ENCODE measurements at places on chromosomes 7 and 10. TPM values are rescaled to one million over a fixed set of nuclear protein-coding genes. Genes with fewer than 3 reads are reported as not detected.
A peak's percentile ranks its signal among the peaks of the same experiment; 100 is the strongest.

The SHTN1 gene
- total RNA-seq, result 0.37 TPM

The DPYSL4 gene
- 15.0 TPM for total RNA-seq

GRCh38 chr10:119189811-119190282 is 11.2 kb upstream of the PRDX3 start:
- no peak for DNase-seq

DNA sequence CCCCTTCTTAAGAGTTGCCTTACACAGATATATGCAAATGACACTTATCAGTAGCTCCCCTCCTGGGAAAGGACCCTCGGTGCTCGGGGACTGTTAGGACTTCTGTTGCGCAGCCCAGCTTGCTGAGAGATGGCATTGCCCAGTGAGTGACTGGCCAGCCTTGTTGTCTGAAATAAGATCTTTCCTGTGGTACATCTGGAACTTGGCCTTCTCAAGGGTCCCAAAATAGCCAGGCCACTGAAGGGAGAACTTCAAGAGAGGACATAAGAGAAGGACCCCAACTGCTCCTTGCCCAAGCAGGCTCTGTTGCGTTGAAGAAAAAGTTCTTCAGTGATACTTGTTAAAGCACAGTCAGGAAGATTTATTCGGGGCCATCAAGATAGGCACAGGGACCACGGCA is 17.3 kb downstream of the BAG3 start:
- DNase-seq, result no peak

- DNase-seq, result no peak
These were observed 1176.0 kb upstream of the AUTS2 start for GRCh38 chr7:68422281-68422680.

DNA sequence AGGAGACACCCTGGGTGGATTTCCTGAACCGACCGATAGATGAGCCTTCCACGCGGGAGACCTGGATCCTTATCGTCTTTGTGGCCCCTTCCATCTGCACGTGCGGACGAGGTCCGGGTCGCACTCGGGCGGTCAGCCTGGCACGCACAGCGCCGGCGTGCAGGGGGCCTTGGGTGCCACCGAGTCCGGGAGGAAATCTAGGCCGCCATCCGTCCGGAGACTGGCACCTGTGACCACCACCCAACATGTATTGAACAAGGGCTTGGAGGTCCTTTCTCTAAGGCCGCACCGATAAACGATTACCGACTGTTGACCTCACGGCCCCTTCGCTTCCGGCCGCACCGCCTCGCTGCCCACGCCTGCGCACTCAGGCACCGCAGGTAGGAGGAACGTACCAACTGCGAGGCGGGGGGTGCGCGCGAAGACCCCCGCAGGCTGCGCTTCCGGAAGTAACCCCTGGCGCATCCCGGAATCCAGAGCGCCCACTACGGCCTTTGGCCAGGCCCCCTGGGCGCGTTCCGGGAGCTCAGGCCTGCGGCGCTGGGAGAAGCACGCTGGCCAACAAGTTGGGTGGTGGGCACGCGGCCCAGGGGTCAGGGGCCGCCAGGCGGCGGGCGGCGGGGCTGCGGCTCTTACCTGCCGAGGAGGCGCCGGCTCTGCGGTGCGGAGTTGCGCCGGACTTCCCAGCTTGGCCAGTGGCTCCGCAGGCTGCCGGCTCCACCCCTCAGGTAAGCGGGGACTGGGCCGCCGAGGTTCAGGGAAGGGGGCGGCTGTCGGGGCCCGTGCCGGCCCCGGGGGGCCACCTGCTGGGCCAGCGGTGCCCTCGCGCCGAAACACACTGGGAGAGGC is at the start of the genes ACTR3C and LRRC61:
Gene ACTR3C, minus strand, starts transcription at position 713 of the 849 bp plus-strand sequence. CDS start 28,249 bp downstream, outside the sequence.
Gene LRRC61, plus strand, starts transcription at position 523 of the 849 bp plus-strand sequence. CDS start 13,507 bp downstream, outside the sequence.
- peak; percentile 78 for DNase-seq

DNA sequence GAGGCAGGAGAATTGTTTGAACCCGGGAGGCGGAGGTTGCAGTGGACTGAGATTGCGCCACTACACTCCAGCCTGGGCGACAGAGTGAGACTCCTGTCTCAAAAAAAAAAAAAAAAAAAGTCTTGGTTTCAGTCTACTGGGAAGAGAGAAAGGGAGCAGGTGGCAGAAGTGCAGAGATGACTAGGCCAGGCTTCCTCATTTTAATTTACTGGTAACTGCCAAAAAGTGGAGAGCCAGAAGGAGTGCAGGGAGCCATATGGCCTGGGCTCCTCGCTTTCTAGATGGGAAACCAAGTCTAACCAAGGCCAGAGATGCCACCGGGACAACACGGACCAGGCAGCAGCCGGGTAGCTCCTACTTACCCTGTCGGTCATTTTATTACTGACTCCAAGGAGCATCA is 12.2 kb downstream of the SEPHS1 start:
- DNase-seq, result no peak

DNA sequence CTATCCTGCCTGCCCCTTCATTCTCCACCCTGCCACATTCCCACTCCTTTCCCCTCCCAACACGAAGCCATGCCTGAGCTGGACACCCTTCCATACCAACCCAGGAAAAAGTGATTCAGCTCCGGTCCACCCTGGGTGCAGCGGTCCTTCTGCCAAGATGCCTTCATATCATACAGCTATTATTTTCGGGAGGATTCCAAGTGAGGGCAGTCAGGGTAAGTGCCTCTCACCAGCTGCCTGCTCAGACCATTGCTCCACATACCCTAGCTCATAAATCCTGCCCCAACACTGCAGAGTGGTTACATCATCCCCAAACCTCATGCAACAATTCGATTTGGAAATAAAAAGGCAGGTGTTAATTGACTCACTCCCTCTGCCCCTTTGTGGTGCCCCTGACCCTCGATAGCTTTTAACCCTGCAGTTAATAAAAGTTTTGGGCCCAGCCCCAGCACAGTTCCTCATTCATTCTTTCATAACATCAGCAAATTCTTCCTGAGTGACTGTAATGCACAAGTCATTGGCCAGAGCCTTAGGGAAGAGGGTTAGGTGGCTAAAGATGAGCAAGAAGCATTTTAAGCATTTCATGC is 42.6 kb downstream of the ZNF503 start:
- no peak for DNase-seq

The PRKAR1B gene
- 41.0 TPM for total RNA-seq

The CCL24 gene
- not detected for total RNA-seq

DNA sequence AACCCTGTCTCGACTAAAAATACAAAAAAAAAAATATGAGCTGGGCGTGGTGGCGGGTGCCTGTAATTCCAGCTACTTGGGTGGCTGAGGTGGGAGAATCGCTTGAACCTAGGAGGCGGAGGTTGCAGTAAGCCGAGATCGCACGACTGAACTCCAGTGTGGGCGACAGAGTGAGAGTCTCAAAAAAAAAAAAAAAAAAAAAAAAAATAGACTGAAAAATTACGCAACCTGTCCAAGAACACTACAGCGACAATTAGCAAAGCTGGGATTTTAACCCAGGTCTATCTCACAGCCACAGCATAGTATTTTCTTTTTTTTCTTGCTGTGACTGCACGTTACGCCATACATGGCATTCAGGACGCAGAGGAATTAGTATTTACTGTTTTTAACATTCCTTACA is 1.1 kb upstream of the RABGEF1 start:
- no peak for DNase-seq

The COBL gene
- not detected for total RNA-seq

DNA sequence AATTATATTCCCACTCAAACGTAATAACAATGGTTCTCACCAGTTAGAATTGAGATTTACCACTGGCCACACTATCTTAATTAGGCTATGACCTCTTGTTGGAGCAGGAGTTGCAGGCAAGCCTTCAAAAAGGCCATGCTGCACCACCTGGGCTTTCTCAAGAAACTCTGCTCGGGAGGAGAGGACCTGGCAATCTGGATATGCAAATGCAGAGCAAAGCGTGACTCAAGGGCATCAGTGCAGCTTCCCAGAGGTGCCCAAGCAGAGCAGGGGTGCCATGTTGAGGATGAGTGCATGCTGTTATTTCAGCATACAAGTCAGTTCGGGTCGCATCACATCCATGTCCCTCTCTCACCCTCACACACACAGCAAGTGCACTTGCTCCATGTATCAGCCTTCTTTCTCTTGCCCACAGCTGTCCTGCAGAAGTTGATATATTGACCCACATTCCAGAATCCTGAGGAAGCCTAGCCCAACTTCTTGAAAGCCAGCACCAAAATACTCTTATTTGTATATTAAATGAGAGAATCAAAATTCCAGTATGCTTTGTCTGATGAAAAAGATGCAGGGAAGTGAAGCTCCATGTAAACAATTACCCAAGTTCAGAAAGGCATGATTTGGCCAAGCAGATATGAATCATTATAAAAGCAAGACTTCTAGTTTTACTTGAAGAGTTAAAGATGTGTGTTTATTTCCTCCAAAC is 55.7 kb upstream of the IL6 start:
- no peak for DNase-seq

GRCh38 chr7:151207804-151208203 is 2.5 kb downstream of the H2BK1 start:
- no peak for DNase-seq

- no peak for DNase-seq
These were observed 120.7 kb downstream of the CXCL12 start for GRCh38 chr10:44264244-44264643.

DNA sequence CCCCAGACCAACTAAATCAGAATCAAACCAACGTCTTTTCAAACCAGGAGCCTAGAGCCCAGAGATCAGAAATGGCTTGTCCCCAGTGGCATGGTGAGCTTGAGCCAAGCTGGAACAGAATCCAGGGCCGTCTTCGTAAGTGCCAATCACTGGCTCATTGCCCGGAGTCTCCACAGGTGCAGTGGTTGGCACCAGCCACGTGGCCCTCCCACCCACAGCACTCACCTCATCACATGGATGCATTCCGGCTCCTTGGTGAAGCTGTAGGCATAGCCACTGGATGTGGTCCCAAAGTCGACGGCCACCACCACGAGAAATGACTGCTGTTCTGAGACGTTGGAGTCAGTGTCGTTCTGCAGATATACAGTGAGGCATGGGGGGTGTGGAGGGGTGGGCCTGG is 37.4 kb downstream of the HSPA12A start:
- no peak for DNase-seq

- no peak for DNase-seq
These were observed 853.1 kb downstream of the REEP3 start for GRCh38 chr10:64374346-64374745.

The RGR gene
- not detected for total RNA-seq

The OR2A7 gene
- total RNA-seq, result 2.9 TPM

- peak; percentile 60 for DNase-seq
These were observed 4.1 kb upstream of the NT5C2 start for GRCh38 chr10:103197174-103197573.

GRCh38 chr10:91253300-91253699 is 32.8 kb downstream of the PCGF5 start:
- no peak for DNase-seq

DNA sequence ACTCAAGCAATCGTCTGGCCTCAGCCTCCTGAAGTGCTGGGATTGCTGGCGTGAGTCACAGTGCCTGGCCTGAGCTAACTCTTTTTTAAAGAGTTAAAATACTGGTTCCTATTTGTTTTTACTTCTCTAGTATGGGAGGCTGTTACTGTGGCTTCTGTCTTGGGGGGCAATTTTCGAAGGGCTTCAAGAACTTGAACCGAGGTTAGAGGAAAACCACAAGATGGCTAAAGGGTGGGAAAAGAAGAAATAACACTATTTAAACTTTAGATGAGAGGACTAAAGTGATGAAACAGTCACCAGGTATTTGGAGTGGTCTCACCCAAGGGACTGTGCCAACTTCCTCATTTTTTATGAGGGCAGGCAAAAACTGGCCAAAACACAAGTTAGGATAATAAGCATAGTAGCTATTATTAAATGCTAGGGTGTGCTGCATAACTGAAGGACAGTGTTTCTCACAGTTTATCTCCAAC is 17.8 kb downstream of the MET start:
- no peak for DNase-seq

GRCh38 chr7:27112955-27113949 is 10.8 kb upstream of the HOXA2 start:
- DNase-seq, result no peak

- no peak for DNase-seq
These were observed 223.7 kb upstream of the PCDH15 start for GRCh38 chr10:55024713-55025112.

The FEZF1 gene
- not detected for total RNA-seq

The RAB19 gene
- total RNA-seq, result 12.8 TPM

GRCh38 chr10:13036841-13037240 is 35.3 kb upstream of the CCDC3 start:
- DNase-seq, result no peak

GRCh38 chr7:74290981-74291441 is 1.8 kb downstream of the CLIP2 start:
- DNase-seq, result no peak

GRCh38 chr7:140631602-140632001 is 9.0 kb downstream of the DENND2A start:
- DNase-seq, result no peak

DNA sequence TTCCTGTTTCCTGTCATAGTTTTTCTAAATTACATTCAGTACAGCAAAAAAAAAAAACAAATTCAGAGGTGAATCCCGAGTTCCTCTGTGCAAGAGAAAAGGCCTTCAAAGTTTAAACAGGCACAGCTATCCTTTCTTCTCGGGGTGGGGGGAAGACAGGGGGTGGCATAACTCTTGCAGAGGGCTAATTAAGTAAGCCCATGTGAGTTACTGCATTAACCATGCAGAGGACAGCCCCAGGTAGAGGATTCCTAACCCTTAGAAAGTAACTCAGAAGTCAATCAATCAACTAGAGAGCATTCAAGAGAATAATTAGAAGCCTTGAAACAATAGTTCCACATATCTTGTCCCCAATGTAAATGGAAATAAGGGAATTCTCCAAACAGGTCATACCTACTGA is 170.9 kb downstream of the CSTF2T start:
- DNase-seq, result no peak

The CALHM3 gene
- not detected for total RNA-seq

DNA sequence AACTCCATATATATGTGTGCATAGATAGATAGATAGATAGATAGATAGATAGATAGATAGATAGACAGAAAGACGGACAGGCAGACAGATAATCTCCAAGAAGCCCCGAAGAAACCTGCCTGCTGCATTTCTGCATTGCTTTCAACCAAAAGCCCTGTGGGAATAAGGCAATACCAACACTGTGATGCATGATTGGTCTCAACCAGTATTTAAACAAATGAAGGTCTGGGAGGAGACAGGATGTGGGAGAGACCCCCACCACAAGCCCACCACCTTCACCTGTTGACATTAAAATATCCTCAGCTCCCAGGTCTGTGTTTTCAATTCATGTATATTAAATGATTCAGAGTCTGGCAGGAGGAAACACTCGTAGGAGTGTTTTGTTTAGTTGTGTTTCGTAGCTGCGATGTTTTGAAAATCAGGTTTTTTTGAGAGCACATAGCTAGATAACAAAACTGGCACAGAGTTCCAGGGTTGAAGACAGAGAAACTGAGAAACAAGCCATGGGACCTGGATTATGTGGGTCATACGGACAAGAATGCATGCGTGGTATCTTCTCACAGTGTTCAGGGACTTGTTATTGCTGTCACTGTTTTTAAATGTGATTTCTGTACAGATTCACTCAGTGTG is 200.7 kb upstream of the AHR start:
- DNase-seq, result no peak

The TMEM225B gene
- total RNA-seq, result 0.57 TPM

The RFC2 gene
- total RNA-seq, result 84.9 TPM

Data from activated CD4-positive, alpha-beta T cell treated with anti-CD3 and anti-CD28 coated beads for 36 hours (primary cell).